ENCODE measurements at places on chromosomes 2 and 18.

DNA sequence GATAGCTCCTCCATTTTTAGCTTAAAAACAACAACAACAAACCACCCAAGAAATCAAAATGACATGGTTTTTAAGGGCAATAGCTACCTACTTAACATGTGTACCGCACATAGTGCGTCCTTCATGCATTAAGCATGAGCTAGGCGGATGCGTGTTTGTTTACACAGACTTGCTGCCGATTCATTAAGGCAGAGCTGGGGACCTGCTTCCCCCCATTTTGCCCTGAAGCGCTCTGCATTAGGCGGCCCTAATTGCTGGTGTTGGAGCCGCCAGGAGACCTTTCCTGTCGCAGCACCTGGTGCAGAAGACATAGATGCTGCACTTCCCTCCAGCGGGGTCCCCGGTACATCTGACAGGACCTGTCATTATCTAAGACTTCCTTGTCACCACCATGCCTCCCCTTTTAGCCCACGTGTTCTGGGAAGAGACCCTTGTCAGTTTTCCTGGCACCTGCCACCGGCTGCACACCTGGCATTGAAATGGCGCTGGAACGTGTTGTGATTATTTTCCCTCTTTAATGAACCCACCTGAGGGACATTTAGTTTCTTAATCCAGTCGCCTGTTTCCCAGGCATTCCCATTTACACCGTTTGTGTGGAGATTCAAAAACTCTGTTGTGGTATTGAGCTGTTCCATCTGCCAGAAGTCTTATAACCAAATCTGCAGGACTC is 261.1 kb upstream of the RAB12 start:
- no peak for DNase-seq

- DNase-seq = no peak
Observed at GRCh38 chr2:23249348-23249747, 135.6 kb upstream of the KLHL29 start.

GRCh38 chr2:38836791-38837190 is 38.9 kb downstream of the DHX57 start:
- DNase-seq = no peak

- DNase-seq = no peak
Observed at GRCh38 chr2:20771299-20771698, 51.6 kb downstream of the LDAH start.

DNA sequence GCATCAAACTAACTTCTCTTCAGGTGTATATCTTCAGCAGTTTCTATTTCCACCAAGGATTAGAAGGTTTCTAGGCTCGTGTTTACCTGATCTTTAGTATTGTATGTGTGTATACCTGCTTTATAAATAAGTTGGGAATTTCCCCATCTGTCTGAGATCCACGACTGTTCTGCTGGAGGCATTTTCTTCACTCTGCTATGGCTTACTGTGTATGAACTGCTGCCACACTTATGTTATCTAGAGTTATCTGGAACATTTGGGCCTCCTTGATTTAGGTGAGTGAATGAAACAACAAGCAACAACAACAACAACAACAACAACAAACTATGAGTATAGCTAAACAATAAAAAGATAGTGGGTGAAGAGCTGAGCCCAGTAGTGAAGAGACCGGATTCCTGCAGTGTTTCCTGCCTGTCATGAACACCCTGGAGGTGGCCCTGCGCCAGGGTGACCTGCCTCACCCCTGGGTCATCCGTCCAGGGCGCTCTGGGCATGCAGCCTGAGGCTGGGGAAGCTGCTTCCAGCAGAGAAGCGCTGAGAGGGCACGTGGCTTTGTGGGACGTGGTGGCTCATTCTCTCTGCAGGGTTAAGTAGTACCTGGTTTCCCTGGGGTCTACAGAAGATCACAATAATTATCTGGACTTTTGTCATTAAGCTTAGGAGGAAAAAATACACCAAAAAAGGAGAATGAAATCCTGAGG is 56.1 kb upstream of the GATA6 start:
- DNase-seq = no peak
